ENCODE measurements at places on chromosomes 13 and 19.

DNA sequence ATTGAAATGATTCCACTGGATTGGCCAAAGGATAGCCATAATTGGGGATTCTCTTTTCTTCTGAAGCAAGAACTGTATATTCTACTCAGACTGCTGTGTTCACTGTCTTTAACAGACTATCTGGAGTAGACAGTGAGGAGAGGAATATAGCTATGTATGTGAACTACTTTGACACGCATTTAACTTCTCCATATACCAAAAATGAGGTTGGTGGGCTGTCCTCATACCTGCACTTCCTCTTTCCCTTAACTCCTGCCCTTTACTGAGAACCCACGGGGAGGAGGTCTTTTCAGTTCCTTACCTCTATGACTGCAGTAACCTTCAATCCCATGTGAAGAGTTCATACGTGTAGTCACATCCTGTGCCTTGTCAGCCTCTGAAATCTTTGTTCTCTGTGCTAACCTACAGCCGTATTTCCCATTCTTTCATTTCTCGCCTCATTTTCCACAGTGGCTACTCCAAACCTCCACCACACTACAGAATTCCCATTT lies 305.8 kb downstream of the MTUS2 start:
- DNase-seq: no peak

GRCh38 chr19:38565691-38566105 lies 52.1 kb downstream of the MAP4K1 start:
- DNase-seq: no peak

DNA sequence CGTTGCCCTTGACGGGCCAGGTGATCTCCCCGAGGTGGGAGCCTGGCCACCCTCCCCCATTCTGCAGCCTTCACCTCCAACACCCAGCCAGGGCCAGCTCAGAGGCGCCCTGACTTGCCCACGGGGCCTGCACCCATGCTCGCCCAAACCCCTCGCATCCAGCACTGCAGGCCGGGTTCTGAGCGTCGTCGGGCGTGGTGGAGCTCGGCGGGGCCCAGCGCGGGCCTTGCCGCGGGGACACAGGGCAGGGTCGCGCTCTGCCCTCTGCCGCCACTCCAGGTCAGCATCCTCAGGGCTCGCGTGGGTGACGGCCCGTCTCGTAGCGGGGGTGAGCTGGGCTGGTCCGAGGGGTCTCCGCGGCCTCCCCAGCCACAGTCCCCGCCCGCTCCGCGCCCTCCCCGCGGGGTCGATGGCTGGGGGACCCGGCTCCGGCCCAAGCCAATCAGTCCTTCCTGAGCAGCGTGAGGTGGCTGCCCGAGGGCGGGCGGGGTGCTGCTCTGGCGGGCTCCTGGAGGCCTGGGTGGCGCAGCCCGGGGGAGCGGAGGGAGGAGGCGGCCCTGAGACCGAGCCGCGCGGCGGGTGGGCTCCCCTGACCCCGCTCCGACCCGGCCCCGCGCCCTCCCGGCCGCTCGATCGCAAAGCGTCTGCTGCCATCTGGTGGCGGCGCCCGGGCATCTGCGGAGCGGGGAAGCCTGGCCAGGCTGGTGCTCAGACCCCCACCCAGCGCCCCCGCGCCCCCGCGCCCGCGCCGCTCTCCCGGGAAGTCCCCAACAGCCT lies 61.4 kb downstream of the CCNE1 start:
- DNase-seq: peak; percentile 7

DNA sequence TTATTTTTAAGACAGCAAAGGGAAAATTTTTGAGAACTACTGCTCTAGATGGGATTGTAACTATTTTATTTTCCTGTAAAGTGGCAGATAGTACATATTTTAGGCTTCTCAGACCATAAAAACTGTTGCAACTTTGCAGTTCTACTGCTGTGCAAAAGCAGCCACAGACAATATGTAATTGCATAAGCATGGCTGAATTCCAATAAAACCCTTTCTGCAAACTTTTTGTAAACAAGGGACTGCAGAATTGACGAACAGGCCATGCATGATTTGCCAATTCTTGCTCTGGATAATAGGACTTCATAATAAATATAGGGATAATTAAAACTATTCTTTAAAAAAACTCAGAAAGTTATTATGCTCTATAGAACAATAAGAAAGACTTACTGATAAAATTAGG lies 149.1 kb downstream of the SLITRK5 start:
- DNase-seq: no peak

DNA sequence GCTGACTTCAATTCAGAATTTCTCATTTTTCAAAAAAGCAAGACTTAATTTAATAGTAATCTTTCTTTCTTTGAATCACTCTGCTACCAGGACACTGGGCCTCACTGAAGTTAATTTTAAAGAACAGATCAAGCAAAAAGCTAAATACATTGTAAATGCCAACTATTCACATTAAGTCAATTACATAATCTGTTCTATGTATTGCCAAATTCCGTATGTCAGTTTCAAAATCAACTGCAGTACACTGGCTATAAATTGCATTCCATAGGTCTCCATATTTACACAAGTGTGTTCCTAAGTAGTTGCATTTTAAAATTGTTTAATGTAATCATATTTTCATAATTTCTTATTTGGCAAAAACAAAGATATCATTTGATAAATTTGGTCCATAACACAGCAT lies 10.1 kb downstream of the FOXO1 start:
- DNase-seq: no peak

DNA sequence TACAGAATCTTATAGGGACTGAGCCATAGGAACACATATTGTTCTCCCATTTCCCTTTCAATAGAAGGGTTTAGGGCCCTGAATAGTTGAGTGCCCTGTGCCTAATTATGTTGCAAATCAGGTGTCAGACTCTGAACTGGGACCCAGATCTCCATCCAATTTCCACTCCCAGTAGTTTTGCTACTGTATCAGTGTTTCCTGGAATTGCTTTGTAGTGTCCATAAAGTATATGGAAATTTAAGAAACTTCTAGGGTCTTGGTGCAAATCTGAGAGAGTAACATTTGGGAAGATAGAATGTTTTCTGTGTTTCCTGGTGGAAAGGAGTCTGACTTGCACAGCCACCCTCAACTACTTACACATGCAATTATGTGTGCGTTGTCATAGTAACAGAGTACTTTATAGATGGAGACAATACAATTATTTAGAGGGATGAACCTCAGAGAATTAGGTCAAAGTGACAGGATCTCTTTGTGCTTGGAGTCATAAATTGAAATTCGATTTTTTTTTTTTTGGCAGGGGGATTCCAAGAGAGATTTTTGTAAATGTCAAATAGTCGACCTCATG lies 646 bp upstream of the SLC10A2 start:
- no peak for DNase-seq

DNA sequence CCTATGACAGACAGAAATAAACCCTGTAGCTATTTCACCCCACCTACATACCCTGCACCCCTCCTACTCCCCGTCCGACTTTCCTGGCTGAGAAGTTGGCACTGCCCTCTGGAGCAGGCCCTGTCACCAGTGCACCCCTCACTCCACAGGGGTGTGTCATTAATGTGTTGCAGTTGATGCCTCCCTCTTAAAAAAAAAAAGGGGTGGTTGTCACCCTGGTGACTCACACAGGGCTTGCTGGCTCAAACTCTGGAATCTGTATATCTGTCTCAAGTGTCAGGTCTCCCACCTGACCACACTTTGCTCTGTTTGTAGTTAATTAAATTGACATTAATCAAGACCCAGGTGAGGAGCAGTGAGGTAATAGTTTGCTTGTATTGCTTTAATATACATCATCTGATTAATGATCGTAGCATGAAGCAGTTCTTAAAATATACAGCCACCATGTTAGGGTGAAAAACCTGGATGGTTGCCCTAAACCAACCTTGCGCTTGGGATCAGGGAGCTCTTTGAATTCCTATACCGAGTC lies 2.0 kb upstream of the GATAD2A start:
- no peak for DNase-seq

DNA sequence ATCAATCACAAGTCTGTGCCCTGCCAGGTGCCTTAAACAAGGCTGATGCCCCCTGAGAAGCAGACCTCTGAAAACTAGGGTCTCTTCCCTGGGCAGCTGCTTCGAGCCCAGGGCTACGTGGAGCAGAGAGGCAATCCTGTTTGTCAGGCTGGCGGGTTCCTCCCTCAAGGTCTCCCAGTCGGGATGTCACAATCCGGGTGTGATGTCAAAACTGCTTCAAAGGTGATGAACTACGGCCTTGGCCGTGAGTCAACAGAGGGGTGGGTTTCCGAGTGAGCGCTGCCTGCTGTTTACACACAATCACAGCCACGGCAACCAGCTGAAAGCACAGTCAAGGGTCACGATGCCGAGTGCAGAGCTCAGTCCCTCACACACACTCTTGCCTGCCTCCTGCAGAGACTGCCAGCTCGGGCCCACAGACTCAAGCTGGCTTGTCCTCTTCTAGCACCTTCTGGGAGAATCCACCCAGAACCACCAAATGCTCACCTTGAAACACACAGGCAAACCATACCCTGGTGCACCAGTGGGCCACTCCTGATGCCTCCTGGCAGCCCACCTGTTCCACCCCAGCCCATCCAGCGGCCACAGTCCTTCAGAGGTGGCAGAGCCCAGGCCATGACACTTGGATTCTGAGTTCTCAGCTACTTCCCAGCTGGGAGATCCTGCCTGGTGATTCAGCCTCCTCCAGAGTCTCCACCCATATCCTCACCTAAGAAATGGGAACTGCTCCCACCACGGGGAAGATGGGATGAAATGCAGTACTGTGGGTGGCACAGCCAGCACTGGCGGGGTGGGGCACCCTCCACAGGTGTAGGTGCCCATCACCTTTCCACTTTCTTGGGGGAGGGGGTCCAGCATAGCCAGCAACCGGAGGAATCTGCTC lies 6.8 kb downstream of the ELL start:
- no peak for DNase-seq

DNA sequence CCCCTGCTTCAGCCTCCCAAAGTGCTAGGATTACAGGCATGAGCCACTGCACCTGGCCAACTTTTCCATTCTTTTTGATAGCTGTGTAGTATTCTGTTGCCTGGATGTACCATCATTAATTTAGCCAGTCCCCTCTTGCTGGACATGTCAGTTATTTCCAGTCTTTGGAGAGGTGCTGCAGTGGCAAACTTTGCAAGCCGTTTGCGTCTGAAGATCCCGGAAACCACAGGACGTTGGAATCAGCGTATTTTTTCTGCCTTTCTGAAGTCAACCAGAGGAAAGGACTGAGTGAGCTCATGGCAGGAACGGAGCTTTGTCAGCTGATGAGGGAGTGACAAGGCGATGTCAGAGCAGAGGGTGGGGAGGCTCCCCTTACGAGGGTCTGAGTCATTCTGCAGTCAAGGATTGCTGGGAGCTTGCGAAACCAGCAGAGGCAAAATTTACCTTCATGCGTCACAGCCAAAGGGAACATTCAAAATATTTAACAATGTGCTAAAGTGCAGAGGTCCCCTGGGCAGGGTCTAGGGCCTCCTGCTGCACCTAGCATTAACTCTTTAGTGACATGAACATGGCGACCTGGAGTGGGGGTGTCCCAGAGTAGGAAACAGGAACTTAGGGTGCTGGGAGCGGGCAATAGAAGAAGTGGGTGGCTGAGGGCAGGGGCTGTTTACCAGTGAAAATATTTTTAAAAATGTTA lies 5.6 kb downstream of the C5AR1 start:
- DNase-seq: peak; percentile 31

DNA sequence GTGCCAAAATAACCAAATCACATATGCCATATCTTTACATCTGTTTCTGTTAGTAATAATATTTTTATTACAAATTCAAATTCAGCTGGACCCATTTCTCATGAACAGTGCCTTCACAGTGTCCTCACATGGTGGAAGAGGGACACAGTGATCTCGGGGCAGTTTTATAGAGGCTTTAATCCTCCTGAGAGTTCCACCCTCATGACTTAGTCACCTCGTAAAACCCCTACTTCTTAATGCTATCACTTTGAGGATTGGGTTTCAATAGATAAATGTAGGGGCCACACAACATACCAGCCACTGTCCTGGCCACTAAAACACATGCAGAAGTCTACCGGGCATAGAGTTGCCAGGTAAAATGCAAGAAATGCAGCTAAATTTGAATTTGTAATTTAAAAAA lies 201.5 kb downstream of the MYO16 start:
- no peak for DNase-seq

DNA sequence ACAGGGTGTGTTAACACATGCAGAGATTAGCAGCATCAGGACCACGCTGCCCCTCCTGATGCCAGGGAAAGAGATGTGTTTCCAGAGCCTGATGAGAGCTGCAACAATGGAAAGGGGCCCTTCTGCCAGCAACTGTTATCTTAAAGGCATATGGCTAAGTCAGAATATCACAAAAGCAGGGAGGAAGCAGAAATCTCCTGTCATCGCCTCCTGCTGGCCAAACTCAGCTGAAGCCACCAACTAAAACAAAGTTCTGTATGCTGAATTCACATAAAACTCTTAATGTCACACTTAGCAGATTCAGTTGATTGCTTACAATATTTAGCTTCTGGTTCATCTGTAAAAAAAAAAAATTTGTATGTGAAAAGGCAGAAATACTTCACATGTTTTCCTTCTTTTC lies 178.2 kb downstream of the GPC5 start:
- DNase-seq: no peak

DNA sequence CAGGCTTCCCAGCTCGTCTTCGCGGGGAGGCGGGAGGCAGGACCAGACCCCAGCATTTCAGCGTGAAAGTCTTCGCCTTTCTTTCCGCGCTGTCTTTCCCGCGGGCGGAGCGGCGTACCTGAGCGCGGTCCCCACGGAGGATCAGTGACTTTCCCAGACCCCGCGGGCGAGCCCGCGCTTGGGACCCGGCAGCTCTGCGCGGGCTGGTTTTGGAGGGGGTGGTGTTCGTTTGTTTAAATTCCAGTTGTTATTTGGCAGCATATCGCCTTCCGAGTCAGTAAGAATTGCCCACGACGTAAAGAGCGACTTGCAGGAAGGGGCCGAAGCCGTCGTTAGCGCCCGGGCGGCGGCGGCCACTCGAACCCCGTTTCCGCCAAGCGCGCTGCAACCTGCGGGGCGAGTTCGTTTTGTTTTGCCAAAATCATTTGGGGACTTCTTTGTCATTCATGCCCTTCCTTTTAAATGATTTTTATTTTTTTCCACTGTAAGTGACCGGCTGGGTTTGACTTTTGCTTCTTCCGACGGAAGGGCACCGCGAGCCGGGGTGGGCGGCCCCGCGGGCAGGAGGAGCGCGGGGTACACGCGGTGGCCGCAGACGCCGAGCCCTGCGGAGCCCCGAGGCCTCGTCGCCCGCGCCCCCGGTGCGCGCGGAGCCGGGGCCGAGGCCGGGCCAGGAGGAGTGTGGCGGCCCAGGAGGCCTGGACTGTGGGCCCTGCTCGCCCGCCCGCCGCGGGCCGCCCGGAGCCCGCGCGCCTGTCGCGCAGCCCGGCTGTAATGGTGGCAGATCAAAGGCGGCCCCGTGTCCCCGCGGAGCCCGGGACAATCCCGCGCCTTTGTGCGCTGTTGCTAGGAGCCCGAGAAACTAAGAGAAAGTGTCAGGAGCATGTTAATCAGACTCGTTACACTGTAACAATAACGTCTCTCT lies 75.9 kb downstream of the ZIC5 start:
- no peak for DNase-seq

- DNase-seq: no peak
These were observed 524.7 kb downstream of the MYO16 start for GRCh38 chr13:109154146-109154545.

DNA sequence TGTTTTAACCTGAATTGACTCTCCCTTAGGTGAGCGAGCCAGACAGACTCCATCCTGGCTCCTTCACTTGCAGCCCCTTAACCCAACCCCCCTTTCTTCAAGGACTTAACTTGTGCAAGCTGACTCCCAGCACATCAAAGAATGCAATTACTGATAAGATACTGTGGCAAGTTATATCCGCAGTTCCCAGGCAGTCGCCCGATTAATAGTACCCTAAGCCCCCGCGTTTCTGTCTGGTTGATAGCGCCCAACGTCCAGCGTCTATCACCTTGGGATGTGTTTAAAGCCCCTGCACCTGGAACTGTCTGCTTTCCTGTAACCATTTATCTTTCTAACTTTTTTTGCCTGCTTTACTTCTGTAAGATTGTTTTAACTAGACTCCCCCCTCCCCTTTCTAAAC lies 6.2 kb downstream of the HSD17B14 start:
- no peak for DNase-seq

Measured in skin of body (tissue), 3 donors.